ENCODE measurements at places on chromosomes 1 and 21.

DNA sequence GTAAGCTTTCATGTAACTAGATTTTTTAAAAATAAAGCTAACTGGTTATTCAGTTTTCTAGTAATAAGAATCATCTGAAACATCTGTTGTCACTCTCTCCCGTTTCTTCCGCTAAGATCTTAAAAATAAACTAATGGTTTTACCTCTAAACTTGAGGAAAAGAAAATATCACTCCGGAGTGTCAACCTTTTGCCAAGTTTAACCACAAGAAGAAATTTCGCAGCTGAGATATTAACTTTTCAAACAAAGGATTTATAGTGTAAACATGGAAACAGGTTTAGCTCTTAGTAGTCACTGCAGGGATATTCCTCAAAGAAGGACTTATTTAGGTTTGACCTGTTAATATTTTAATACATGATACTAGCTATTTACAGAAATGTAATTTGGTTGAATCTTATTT is 954.9 kb downstream of the ADGRL2 start:
- DNase-seq, result peak; percentile 3

- no peak for DNase-seq
These were observed 15.1 kb downstream of the GJA5 start for GRCh38 chr1:147745271-147745670.

GRCh38 chr1:155126556-155127104 is 1.0 kb upstream of the EFNA1 start:
- DNase-seq, result peak; percentile 28

DNA sequence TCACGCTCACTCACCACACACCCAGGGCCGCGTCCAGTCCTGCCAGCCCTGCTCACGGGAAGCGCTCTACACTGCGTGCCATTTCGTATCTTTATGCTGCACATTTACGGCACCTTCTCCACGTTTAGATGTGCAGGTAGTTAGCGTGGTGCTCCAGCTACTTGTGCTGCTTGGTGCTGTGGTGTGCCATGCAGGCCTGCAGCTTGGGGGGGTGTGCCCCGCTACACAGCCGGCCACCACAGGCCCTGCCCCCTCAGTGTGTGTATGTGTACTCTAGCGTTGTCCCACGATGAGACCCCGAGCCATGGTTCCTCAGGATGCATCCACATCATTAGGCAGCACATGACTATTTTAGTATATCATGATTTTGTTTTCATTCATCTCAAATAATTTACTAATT is 38.3 kb downstream of the SNAP47 start:
- DNase-seq, result no peak

DNA sequence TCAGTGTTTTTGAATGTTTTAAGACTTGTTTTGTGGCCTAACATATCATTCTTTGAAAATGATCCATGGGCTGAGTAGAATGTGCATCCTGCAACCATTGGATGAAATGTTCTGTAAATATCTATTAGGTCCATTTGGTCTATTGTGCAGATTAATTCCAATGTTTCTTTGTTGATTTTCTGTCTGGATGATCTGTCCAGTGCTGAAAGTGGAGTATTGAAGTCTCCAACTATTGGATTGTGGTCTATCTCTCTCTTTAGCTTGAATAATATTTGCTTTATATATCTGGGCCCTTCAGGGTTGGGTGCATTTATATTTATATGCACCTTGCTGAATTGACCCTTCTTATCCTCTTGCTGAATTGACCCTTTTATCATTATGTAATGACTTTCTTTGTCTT is 181.5 kb downstream of the DNAH14 start:
- no peak for DNase-seq

DNA sequence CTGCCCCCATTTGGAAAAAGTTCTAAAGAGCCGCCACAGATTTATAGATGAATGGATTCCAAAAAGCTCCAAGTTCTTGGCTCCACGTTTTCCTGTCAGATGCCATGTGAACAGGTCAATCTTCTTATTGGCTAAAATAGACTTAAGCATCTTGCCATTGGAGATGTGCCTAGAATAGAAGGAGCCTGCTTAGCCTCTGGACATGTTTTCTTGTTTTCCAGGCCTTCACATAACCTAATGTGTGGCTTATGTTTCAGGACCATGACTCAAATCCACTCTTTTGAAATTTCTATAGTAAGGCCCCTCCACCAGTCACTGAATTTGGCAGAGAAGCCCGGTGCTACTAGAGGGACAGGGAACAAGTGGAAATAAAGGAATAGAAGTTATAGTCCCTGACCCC is 31.5 kb downstream of the PHC2 start:
- no peak for DNase-seq
